CD4-positive, CD25-positive, alpha-beta regulatory T cell (primary cell): ENCODE measurements at places on chromosomes 3 and 15. TPM values are rescaled to one million over a fixed set of nuclear protein-coding genes. Genes with fewer than 3 reads are reported as not detected.

The NEK10 gene
- 3.9 TPM for total RNA-seq

The GATA2 gene
- 6.2 TPM for total RNA-seq

The PP2D1 gene
- not detected for total RNA-seq

The ERC2 gene
- not detected for total RNA-seq

GRCh38 chr3:142857056-142857455 is 31.8 kb downstream of the PCOLCE2 start:
- peaks cover 11% of the 10 kb centered on the region for H3K27me3 ChIP-seq
- H3K36me3 ChIP-seq, result no peaks in the 10 kb centered on the region
- no peak overlapping the region for H3K27ac ChIP-seq
- DNase-seq, result no peak
- no peaks in the 10 kb centered on the region for H3K4me1 ChIP-seq

GRCh38 chr3:39147711-39148434 is 5.5 kb downstream of the CSRNP1 start:
- H3K27ac ChIP-seq, result peak overlapping the region; percentile 82
- H3K27me3 ChIP-seq, result no peaks in the 10 kb centered on the region
- DNase-seq, result peak; percentile 79
- peaks cover 35% of the 10 kb centered on the region for H3K36me3 ChIP-seq

GRCh38 chr3:123687286-123687685 is 102.4 kb upstream of the HACD2 start:
- no peak overlapping the region for H3K27ac ChIP-seq
- H3K4me1 ChIP-seq, result no peaks in the 10 kb centered on the region
- no peaks in the 10 kb centered on the region for H3K36me3 ChIP-seq
- no peaks in the 10 kb centered on the region for H3K27me3 ChIP-seq
- H3K4me3 ChIP-seq, result no peak overlapping the region

The BCL2A1 gene
- total RNA-seq, result 12.9 TPM

The TMEM108 gene
- not detected for total RNA-seq

DNA sequence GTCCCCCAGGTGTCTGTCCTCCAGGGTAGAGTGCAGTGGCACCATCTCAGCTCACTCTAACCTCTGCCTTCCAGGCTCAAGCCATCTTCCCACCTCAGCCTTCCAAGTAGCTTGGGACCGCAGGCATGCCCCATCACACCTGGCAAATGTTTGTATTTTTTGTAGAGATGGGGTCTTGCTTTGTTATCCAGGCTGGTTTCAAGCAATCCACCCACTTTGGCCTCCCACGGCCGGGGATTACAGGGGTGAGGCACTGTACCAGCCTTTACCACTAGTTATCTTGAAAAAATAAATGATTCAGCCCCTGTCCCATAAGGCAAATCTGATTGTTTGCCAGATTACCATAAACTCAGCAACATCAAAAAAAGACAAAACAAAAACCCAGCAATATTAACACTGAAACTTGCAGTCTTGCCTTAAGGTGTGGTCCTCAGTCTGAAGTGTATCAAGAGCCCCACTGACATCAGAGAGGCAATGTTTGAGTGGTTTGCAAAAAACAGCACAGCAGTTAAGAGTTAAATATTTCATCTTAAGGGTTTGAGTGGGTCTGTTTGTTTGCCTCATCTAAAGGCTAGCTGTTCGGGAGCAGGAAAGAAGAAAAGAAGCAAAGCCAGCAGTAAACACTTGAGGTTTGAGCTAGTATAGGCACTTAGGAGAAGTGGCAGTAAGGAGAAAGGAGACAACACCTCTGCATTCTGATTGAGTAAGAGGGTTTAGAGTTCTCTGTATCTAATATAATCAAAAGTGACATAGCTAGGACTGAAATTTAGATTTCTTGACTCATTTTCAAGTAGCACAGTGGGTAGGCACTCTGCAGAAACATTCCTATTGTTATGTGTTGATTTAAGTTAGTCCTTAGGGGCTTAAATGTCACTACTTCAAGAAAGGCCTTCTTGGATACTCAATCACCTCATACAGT is 26.3 kb upstream of the EDEM1 start:
- H3K36me3 ChIP-seq, result no peaks in the 10 kb centered on the region
- H3K27ac ChIP-seq, result peak overlapping the region; percentile 24
- no peaks in the 10 kb centered on the region for H3K27me3 ChIP-seq
- H3K4me1 ChIP-seq, result peaks cover 19% of the 10 kb centered on the region

The TMCO5A gene
- total RNA-seq, result not detected
